Stimulated activated CD4-positive, alpha-beta T cell treated with anti-CD3 and anti-CD28 coated beads, Interleukin-1b, Interleukin-23, amount 100 ng/mL, for 48 hours (primary cell): ENCODE measurements at places on chromosomes 2 and 18.

DNA sequence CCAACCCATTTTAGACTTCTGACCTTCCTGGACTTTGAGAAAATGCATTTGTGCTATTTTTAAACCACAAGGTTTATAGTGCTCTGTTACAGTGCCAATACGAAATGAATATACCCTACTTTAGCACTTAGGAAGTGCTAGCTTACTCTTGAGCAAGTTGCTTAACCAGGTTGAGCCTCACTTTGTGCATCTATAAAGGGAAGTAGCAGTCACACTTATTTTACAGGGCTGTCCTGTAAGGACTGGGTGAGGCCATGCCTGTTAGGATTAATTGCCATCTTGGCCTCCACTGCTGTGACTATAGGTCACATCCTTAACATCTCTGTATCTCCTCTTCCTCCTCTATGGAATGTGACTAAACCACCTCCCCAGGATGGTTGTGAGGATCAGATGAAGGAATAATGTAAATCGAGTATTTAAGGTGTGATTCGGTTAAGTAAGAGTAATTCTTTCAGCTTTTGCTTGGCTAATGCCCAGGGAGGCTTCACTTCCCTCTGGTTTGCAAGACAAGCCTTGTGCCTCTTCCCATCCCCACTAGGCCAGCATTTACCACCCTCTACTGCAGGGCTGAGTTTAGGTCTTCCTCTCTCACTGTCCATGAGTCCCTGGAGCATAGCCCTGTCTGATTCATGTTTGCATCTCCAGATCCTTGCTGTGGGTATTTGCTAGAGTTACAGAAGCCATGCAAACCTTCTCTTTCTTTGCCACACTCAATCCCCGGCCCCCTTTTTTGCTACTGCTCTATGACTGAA lies 341.2 kb downstream of the ZNF521 start:
- DNase-seq: no peak

GRCh38 chr2:3447789-3448317 lies 68.4 kb downstream of the TRAPPC12 start:
- DNase-seq: no peak

DNA sequence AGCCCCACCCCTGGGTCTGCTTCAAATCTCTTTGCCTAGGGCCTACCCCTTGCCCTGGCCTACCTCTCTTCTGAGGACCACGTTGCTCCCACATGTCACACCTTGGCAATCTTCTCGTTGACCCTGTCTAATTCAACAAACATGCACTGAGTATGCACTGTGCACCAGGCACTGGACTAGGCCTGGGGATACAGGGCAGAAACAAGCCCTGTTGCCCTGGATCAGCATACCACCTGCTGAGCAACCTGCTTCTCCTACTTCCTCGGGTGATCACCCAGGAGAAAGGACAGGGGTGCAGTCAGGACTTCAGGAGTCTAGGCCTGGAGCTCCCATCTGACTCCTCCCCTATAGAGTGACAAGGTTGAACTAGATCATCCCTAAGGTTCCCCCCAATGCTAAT lies 9.7 kb downstream of the WNT10A start:
- DNase-seq: no peak

GRCh38 chr2:233532971-233533370 lies 33.6 kb downstream of the USP40 start:
- no peak for DNase-seq

GRCh38 chr2:23384551-23385343 lies at the start of gene KLHL29:
Gene KLHL29 (plus strand): TSS chr2:23385179. CDS start chr2:23562197, 177,018 bp downstream.
- DNase-seq: peak; percentile 74

DNA sequence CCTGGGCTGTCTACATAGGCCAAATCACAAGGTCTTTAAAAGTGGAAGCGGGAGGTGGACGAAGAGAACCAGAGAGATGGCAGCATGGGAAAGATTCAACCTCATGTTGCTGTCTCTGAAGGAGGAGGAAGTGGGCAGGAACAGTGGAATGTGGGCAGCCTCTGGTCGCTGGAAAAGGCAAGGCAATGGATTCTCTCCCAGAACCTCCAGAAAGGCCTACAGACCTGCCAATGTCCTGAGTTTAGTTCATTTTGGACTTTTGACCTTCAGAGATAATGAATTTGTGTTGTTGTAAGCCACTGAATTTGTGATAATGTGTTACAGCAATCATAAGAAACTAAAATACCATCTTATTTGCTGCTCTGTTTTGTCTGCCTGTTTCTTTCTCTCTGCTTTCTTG lies 122.5 kb downstream of the RNF152 start:
- DNase-seq: no peak

DNA sequence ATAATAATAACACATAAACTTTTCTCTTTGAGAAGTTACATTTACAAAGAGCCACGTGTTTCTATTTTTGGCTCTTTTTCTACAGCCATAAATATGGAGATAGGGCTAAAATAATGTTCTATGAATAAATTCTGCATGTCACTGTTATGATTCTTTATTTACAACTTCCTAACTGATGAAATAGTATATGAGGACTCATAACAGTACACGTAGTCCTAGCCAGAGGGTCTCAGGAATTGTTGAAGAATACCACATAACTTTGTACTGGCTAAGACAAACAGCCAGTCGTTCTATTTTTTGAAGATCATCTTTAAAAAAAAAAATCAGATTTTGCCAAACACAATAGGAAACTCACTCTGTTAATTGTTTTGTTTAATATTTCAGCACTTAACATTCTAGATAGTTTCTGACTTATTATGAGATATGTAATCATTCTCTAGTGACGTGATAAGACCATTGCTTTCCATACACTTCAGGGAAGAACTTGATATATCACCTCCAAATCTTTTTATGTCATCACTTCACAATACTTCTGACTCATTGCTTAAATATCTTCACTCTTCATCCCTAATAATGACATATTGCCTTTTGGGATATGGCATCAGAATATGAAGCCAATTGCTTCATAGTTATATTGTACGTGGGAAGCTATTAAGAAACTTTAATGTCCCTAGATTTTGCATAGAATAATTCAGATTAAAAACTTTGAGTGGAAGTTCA lies 256.1 kb downstream of the XIRP2 start:
- DNase-seq: no peak

DNA sequence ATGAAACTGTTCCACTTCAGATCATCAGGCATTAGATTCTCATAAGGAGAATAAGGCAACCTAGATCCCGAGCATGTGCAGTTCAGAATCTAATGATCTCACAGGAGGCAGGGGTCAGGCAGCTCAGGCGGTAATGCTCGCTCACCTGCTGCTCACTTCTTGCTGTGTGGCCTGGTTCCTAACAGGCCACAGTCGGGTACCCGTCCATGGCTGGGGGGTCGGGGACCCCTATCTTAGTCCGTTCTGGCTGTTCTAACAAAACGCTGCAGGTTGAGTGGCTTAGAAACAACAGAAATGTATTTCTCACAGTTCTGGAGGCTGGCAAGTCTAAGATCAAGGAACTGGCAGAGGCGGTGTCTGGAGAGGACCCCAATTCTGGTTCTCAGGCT lies 79.2 kb downstream of the ASB1 start:
- DNase-seq: no peak

GRCh38 chr2:61707984-61708852 lies 145.6 kb downstream of the FAM161A start:
- DNase-seq: peak; percentile 41

DNA sequence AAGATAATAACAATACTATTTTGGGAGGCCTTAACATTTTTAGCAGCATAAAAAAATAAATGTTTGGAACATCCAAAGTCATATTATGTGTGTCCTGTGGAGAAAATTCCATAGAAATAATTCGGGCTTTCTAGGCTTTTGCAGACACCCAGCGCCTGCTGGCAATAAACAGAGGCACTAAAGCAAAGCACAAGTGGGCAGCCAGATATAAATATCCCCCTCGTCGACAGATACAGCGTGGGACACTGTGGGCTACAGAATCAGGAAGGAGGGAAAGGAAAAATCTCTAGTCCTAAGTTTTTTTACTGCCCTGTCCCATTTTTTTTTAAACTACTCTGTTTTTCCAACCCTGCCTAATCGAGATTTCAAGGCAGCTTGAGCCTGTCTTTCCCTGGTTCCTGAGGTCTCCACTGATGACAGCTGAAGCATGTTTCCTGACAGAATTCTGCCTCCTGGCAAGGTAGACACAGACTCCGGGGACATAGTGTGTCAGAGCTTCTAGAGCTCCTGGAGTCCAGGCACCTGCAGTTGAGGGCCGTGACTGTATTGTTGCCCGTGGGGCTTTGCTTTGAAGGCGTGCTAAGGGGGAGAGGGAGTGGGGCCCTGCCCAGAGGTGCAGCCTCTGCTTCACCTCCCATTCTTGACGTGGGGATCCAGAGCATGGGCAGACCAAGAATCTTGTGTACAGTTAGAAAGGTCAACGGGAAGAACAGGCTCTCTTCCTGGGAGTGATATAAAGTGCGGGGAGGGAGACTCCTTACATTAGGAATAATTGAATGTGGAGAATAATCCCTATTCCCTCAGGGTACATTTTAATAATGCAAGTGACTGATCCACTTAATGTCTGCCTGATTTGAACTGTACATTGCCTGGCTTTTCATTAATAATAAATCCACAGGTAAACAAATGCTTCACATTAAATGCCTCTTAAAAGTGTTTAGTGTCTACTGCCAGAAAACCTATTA lies 232.3 kb downstream of the DCC start:
- no peak for DNase-seq

GRCh38 chr2:202114291-202114690 lies 41.2 kb downstream of the KIAA2012 start:
- no peak for DNase-seq

DNA sequence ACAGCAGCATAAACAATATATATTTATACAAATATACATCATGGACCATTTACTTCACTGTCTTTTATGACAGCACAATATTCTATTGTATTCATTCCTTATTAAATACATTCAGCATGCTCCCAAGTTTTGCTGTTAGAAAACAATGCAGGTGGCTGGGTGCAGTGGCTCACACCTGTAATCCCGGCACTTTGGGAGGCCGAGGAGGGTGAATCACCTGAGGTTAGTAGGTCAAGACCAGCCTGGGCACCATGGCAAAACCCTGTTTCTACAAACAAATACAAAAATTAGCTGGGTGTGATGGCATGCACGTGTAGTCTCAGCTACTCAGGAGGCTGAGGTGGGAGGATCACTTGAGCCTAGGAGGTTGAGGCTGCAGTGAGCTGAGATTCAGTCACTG lies 39.0 kb downstream of the NPC1 start:
- DNase-seq: no peak

- no peak for DNase-seq
Measured at GRCh38 chr18:21439431-21439846, 161.1 kb downstream of the ESCO1 start.

GRCh38 chr2:169221745-169222369 lies 140.5 kb downstream of the LRP2 start:
- DNase-seq: no peak

DNA sequence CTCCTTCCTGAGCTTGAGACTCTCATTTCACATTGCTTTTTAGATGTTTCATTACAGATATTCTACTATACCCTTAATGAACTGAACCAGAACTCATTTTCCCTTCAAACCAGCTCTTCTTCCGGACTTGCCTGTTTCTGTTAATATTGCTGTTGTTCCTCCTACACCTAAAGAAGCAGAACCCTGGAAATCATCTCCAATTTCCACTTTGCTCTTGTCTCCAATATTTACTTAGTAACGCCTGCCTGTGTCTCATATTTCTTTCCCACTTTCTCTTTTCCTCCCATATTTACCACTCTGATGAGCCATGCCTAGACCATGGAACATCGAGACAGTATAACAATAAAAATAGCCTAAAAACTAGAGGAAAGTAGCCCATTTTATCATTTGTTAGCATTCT lies 17.9 kb upstream of the GMCL1 start:
- DNase-seq: no peak

GRCh38 chr2:101140237-101140636 lies 10.9 kb downstream of the TBC1D8 start:
- DNase-seq: no peak

GRCh38 chr18:12595571-12596255 lies 62.2 kb downstream of the SPIRE1 start:
- DNase-seq: no peak

GRCh38 chr2:160911258-160911657 lies 249.0 kb upstream of the TANK start:
- DNase-seq: no peak

GRCh38 chr2:197211881-197212342 lies 98.7 kb downstream of the ANKRD44 start:
- DNase-seq: peak; percentile 52

- DNase-seq: no peak
Measured at GRCh38 chr2:30974092-30974491, 164.1 kb downstream of the GALNT14 start.

DNA sequence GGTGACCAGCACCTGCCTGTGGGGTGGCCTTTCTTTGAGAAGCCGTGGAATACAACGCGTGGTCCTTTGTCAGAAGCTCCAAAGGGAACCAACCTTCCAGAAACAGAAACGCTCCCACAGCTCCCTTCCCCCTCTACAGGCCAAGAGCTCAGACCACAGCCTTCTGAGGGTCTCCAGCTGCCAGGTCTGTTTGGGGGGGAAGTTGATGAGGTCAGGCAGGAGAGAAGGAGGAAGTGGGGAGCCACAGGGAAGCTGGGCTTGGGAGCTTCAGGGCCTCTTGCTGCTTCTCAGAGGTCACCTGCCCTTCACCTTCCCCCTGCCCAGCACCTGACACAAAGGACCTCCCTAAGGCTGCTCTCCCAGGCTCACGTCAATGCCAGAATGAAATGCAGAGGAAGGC lies 287.7 kb upstream of the ID2 start:
- no peak for DNase-seq

DNA sequence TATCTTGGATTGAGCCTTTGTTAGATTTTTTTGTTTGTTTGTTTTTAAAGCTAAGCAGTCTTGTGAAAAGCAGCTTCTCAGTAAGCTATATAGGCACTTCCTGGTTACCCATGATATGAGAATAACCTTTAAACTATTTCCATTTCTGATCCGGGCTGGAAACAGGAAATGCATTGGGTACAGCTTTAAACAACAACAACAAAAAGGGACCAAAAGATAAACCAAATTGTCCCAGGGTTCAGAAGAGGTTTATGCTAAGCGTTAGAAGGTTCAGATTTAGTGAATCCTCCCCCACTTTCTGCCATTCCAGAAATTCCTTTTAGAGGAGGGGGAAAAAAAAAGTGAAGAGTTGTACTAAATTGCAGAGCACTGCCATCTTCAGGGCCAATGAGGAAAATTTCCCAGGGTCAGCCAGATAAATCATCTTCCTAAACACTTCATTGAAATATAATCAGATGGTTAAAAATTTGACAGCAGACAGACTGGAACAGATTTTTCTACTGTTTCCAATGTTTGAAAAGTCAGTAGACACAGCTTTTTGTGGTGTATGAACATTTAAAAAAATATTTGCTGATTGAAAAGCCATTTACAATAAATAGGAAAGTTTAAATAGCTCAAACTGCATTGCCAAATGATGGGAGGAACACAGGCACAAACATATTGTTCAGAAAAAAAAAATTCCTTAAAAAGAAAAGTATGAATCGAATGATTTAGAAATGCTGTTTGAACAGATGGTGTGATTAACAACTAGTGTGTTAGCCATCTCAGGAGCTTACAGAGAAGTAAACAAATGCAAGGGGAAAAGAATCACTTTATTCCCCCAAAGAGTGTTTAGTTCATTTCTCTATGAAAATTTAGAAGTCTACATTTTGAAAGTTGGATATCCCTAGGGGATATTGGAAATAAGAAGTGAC lies 189.9 kb upstream of the TANK start:
- no peak for DNase-seq

GRCh38 chr2:165952741-165953211 lies 800 bp downstream of the TTC21B start:
- DNase-seq: no peak
